ENCODE measurements at places on chromosomes 7 and 10.

- no peak for DNase-seq
These were observed 42.6 kb upstream of the MYL10 start for GRCh38 chr7:101671371-101672356.

DNA sequence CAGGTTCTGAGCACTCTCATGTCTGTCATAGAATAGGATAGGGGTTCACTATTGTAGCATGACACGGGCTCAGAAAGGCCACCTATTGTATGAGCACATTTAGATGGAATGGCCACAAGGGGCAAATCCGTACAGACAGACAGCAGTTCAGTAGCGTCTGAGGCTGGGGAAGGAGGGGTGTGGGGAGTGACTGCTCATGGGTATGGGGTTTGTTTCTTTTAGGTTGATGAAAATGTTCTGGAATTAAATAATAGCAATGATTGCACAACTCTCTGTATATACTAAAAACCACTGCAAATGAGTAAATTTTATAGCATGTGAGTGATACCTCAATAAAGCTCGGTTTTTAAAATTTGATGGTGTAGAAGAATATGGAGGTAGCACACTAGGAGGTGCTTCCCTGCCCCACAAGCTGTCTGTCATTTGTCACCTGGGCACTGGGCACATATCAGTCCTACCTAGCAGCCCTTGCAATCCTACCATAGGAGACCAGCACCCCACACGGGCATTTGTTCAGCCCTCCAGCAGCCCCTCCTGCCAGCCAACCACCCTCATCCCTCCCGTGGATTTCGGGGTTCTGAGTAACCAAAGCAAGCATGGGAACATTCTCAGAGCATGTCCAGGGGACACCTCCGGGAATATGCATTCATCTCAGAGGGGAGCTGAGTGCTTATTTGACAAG lies 35.2 kb downstream of the KCNMA1 start:
- no peak for DNase-seq

GRCh38 chr10:78565841-78566240 lies 502.9 kb upstream of the ZMIZ1 start:
- DNase-seq: no peak

DNA sequence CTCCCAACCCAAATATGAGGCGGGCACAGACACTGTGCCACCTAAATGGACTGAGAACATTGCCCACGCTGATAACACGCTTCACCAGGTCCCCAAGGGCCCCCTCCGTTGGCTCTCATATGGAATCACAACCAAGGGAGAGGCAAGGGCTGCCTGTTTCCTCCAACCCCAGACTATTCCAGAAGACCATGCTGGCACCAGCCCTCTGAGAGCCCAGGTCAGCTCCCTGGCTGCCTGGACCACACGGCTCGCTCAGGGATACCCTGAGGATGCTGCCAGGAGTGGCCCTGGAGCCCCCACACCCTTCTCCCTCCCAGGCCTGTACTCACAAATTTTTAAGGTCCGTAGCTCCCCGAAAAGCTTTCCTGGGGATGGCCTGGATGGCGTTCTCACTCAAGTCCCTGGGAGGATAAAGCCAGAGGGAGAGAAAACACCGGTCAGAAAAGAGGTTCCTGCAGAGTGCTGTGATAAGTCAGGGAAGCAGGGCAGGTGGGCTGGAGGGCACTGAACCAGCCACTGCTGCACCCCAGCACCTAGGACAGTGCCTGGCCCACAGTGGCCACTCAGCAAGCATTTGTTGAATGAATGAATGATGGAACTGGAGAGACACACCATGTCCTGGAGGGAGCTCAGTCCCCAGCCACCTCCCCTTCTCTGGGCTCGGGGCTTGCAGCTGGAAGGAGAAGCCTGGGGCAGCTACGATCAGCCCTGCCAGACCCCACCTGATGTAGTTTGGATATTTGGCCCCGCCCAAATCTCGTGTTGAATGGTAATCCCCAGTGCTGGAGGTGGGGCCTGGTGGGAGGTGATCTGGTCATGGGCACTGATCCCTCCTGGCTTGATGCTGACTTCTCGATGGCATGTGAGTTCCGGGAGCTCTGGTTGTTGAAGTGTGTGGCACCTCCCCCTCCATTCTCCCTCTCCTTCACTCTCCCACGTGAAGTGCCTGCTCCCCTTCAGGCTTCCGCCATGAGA lies 119.8 kb downstream of the SLIT1 start:
- DNase-seq: no peak

DNA sequence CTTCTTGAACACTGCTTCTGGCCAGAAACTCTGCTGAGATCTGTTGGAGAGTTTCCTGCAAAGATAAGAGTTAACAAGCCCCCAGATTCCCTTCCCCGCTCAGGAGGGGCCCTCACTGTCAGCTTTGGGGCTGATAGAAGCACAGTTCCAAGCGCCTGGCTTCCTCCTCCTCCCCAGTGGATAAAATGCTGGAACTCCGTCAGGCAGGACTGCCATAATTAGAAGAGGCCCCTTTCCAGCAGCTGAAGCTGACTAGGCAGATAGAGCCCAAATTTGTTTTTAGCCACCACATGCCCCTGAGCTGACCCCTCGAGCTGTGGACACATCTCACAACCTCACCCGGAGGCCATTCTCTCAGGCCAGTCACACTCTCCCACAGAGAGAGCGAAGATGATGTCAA lies 89.4 kb downstream of the TBXAS1 start:
- no peak for DNase-seq

GRCh38 chr7:67847092-67847787 lies 850.6 kb downstream of the TYW1 start:
- no peak for DNase-seq

DNA sequence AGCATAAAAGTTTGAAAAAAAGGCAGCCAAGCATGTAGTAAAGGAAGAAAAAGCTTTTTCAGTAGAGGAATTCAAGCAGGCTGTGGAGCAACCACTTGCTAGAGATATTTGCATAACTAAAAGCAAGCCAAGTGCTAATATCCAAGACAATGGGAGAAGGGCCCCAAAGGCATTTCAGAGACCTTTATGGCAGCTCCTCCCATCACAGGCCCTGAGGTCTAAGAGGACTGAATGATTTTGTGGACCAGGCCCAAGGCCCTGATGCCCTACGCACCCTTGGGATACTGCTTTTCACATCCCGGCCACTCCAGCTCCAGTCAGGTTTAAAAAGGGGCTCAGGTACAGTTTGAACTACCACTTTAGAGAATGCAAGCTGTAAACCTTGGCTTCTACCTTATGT lies 261.7 kb upstream of the SEMA3C start:
- no peak for DNase-seq

DNA sequence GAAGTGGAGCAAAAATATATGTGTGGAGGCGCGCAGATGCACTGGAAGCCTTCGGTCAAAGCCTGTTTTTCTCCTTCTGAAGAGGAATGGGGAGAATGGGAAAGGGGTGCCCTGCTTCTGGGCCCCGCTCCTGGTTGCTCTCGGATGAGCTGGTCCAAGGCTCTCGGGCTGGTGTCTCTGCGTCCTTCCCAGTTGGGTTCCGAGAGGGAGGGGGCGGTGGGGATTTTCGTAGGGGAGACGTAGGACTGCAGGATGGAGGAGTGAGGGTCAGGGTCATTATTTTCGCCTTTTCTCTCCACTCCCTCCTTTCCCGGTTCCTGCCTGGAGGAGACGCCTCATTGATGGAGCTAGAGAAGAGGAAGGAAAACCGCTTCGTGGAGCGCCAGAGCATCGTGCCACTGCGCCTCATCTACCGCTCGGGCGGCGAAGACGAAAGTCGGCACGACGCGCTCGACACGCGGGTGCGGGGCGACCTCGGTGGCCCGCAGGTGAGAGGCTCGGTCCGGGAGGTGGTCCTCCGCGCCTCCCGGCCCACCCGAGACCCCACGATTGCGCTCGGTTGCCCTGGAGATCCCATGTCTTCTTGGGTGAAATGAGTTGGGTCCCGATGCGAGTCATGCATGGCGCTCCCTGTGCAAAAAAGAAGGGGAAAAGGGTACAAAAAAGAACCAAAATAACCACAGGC lies 790 bp downstream of the ADAM22 start:
- DNase-seq: no peak

DNA sequence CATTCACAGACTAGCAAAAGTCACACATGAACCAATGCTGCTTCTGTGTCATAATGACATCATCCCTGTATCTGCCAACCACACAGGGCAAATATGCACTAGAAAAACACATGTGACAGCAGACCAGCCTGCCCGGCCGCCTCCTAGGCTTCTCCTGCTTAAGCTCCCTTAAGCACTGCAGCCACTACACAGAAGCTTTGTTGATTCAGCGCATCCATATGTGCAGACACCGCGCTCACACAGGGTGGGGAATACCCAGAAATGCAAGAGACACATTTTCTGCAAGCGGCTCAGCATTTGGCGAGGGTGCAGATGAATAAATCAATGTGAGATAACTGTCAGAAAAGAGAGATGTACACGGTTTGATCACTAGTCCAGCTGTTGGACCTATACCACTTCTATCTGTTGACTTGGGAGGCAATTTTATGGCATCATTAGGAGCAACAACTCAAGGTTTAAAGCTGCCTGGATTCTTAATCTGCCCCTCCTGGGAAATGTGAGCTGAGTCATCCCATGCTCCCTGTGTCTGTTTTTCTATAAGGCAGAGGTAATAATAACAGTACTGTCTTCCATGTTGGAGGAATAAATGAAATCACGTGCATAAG lies 33.4 kb downstream of the CPXM2 start:
- no peak for DNase-seq

- peak; percentile 82 for DNase-seq
These were observed 13.1 kb upstream of the PDK4 start for GRCh38 chr7:95609277-95609971.

- no peak for DNase-seq
These were observed 57.7 kb upstream of the SPOCK2 start for GRCh38 chr10:72146071-72146470.

DNA sequence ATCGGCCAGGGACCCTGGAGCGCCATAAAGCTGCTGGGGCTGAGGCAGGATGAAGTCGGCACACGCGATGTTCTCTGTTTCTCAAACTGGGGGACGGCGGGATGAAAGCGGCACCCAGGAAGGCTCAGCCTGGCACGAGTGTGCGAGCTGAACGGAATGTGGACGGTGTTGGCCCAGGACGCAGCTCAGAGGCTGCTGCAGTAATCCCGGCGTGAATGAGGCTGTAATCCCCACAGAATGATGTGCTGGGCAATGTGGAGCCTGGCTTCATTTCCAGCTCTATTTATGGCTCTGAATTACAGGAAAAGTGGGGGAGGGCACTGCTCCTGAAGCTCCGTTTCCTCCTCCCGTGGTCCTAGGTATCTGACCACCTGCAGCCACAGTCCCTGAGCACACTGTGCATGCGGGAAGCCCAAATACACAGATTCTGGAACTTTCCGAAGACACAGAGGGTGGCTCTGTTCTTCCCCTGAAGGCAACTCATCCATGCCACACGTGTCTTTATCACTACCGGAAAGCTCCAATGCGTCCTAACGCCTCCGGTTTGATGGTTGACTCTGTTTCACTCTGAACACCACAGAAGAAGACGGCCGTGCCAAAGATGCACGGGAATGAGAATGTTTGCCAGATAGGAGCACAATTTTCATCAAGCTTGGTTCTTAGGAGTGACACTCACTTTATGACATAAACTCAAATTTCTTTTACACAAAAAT lies 37.6 kb downstream of the KLF6 start:
- no peak for DNase-seq

GRCh38 chr7:29968683-29969395 lies 20.8 kb downstream of the SCRN1 start:
- no peak for DNase-seq

- DNase-seq: no peak
These were observed 260.2 kb upstream of the TMEM72 start for GRCh38 chr10:44650691-44651661.

GRCh38 chr7:18497800-18498199 lies 2.3 kb downstream of the HDAC9 start:
- DNase-seq: no peak

GRCh38 chr7:113044394-113044793 lies 42.2 kb downstream of the GPR85 start:
- DNase-seq: no peak

DNA sequence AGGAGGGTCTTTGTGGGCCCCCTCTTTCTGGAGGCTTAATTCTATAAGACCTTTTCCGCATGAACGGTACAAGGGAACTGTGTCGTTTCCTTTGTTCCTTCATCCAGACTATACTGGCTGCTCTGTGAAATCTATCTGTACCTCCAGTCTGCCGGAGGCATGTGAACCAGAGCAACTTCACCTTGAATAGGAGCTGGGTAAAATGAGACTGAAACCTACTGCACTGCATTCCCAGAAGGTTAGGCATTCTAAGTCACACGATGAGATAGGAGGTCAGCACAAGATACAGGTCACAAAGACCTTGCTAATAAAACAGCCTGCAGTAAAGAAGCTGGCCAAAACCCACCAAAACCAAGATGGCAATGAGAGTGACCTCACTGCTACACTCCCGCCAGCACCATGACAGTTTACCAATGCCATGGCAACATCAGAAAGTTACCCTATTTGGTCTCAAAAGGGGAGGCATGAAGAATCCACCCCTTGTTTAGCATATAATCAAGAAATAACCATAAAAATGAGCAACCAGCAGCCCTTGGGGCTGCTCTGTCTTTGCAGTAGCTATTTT lies 36.8 kb upstream of the INPP5F start:
- no peak for DNase-seq

- no peak for DNase-seq
These were observed 3.6 kb downstream of the TSPAN14 start for GRCh38 chr10:80457554-80458262.

- DNase-seq: no peak
These were observed 112.7 kb downstream of the RBM20 start for GRCh38 chr10:110756876-110757275.

DNA sequence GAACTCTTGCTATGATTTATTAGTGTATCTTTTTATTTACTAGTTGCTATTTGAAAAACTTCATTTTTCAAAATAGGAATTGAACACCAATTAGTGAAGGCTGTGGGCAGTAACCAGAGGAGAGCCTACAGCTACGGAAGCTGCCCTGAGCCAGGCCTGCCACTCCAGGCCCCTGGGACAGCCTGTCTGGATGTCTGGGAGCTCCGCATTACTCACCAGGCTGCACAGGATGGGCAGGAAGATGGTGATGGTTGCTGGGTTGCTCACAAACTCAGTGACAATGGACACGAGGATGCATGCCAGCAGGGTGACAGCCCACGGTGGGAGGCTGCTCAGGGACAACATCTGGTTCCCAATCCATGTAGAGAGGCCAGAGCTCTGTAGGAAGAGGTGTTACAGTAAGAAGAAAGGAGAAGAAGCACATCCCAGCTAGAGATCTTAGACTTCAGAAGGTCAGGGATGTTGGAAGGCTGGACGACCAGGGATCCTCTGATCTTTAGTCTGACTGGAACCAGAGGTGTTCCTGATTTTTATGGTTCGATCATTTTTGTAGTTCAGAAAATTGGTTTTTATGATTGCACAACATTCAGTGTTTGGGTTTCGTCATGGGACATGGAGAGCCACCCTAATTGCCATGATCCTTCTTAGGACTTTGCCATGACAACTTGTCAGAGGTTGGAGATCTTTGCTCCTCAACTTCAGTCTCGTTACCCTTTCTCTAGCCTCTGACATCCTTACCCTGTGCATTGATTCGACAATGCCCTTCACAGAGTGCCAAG lies 23.2 kb downstream of the STMP1 start:
- no peak for DNase-seq

DNA sequence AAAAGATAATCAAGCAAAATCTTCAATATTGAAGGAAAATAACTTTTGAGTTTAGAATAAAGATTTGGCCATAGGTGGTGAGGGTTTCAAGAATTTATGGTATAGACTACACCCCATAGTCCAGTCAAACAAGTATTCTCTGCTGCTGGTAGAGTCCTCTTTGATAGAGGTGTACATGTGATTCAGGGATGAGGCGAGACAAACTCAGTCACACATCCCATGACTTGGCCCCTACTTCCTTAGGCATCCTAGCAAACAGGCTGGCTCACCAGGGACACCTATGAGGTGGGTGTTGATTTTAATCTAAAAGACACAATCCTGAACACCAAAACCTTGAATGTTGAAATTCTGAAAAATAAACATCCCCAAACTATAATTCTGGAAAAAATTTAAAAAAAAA lies 78.1 kb upstream of the SLC25A13 start:
- DNase-seq: no peak
